Activated effector memory CD4-positive, alpha-beta T cell treated with anti-CD3 and anti-CD28 coated beads, Interleukin-2, amount 50 U/mL, for 16 hours (primary cell): ENCODE measurements at places on chromosomes 6 and 20.
A peak's percentile ranks its signal among the peaks of the same experiment; 100 is the strongest.

- peak; percentile 70 for DNase-seq
Observed at GRCh38 chr6:17714879-17715851, 8.4 kb upstream of the NUP153 start.

DNA sequence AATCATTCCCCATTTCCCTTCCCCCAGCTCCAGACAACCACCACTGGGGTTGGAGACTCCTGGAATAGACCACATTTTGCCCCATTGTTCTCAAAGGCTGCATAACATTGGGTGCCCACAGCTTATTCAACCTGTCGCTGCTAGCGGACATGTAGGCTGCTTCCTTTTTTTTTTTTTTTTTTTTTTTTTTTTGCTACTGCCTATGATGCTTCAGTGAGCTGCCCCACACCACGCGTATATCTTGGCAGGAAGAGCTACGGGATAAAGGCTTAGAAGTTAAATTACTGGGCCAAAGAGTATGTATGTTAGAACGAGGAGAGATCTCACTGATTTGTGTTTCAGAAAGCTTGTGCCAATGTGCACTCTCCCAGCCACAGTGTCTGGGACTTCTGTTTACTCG, 7.0 kb downstream of the LBP start:
- no peak for DNase-seq

- no peak for DNase-seq
Observed at GRCh38 chr6:26362836-26363220, 2.2 kb upstream of the BTN3A2 start.

DNA sequence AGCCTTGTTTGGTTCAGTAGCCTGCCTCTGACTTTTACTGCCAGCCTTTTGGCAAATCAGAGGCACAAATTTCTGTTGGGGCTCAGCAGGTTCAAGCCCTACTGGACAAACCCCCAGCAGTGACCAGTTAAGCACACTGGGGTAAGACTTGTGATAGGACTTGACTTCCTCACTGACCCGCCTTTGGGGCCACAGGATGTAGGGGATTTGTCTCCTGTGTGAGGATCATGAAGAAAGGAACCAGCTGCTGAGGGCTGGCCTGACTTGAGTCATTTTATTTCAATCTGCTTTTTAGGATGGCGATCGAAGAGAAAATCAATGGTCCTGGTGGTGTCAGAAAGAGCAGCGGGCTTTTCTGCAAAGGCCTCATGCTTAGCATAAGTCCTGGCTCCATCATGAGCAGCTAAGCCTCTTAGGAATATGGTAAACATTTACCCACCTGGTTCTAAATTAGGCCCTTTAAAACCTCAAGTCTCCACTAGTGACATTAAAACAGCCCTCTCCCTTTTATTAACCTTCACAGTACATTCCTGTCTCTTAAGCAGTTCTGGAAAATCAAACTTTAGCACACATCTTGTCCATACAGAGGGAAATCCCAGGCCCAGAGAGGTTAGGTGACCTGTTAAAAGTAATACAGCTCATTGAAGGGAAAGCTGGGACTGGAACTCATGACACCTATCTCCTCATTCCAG, 16.6 kb downstream of the CHMP4B start:
- no peak for DNase-seq

GRCh38 chr6:71410164-71410566, 121.6 kb downstream of the OGFRL1 start:
- DNase-seq = no peak

- DNase-seq = no peak
Observed at GRCh38 chr6:135680964-135681913, 170.3 kb upstream of the PDE7B start.

DNA sequence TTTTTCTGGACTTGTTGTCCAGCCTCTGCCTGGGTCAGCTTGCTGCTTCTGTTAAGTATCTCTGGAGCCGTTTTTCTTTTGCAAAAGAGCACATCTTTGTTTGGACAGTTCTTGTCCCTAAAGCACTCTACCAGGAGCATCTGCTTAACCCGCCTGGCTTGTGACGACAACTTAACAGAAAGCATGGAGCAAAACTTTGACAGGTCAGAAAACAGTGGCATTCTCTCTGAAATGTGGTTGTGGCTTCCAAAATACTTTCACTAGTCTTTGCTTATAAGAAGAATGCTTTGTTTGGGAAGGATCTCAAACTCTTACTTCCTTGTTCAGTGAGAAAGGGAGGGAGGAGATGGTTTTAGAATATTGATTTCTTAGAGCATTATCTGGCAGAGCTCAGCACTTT, 47.6 kb downstream of the CD109 start:
- no peak for DNase-seq

DNA sequence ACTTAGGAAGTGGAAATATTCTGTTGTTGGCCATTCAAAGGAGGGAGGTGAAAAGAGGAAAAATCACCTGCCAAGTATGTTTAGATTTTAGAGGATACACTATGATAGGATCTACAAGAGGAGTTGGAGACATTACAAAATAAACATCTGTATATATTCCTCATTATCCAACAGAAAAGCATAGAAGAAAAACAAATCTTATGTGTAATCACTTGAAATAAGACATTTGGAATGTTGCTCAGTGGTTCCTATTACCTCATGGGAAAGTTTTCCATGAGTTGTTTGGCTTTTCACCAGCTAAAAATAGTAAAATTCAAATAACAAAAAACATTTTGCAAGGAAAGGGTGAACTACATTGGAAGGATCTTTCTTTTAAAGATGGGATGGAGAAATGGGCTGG, 76.7 kb upstream of the CARMIL1 start:
- no peak for DNase-seq

- no peak for DNase-seq
Observed at GRCh38 chr6:167546611-167547327, 221.9 kb downstream of the TTLL2 start.

DNA sequence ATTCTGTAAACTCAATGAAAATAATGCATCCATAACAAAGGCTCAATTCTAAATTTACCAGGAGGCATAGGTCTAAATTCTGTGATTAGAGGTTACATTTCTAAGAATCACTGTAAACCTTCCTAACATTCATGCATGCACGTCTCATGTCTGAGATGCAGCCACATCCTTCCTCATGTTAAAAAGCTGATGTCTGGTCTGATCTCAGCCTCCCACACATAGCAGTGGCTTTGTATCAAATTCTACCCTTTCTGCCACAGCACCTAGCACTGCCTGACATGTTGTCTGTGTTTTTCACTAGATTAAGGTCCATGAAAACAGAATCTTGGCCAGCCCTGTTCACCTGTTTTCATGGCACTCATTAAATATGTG, 171.1 kb downstream of the WDR27 start:
- no peak for DNase-seq

- no peak for DNase-seq
Observed at GRCh38 chr20:34083137-34083536, 28.9 kb downstream of the EIF2S2 start.

DNA sequence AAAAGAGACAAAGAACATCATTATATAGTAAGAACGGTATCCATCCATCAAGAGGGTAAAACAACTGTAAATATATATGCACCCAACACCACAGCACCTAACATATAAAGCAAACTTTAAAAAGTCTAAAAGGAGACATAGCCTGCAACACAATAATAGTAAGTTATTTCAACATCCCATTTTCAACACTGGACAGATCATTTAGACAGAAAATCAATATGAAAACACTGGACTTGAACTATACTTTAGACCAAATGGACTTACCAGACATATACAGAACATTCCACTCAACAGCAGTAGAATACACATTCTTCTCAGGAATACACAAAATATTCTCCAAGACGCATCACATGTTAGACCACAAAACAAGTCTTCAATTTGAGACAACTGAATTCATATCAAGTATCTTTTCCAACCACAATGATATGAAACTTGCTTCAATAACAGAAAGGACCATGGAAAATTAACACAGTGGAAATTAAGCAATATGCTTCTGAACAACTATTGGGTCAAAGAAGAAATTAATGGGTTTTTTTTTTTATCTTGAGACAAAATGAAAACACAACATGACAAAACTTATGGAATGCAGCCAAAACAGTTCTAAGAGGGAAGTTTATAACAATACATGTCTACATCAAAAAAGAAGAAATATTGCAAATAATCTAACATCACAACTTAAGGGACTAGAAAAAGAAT, 23.9 kb upstream of the ASF1A start:
- no peak for DNase-seq

DNA sequence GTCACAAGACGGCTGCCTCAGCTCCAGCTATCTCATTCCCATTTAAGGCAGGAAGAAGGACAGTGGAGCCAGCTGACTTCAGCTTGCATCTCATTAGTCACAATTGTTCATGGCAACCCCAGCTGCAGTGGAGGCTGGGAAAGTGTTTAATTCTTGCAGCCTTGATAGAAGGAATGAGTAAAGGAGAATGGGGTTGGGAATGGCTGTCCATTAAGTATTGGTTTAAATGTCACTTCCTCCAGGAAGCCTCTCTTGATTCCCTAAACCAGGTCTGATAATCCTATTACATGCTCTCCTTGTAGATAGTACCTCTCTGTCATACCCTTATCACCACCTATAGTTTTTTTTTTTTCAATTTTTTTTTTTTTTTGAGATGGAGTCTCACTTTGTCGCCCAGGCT, 166.4 kb downstream of the TFAP2C start:
- no peak for DNase-seq

DNA sequence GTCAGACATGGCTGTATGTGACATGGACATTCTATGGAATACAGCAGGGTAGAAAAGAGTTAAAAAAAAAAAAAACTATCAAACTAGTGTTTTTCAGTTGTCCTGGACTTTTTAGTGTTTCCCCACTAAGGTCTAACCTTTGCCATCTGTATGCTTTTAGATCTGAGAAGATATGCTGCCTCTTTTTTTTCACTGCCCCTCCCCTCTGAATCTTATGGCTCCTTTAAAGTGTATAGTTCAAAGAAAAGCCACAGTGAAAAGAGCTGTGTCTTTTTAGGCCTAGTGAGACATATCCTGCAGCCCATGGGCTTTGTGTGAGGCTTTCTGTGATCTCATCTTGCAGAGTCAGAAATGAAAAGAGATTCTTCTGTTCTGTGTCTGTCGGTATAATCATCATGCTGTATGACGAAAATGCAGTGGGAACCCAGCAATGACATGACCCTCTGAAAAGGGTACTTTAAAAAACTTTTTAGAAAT, 29.3 kb downstream of the ADGRG6 start:
- DNase-seq = no peak

- DNase-seq = no peak
Observed at GRCh38 chr6:137693711-137694110, 173.3 kb upstream of the TNFAIP3 start.

- no peak for DNase-seq
Observed at GRCh38 chr6:280775-281468, 11.4 kb upstream of the DUSP22 start.

- no peak for DNase-seq
Observed at GRCh38 chr6:110410511-110410910, 4.9 kb downstream of the DDO start.

DNA sequence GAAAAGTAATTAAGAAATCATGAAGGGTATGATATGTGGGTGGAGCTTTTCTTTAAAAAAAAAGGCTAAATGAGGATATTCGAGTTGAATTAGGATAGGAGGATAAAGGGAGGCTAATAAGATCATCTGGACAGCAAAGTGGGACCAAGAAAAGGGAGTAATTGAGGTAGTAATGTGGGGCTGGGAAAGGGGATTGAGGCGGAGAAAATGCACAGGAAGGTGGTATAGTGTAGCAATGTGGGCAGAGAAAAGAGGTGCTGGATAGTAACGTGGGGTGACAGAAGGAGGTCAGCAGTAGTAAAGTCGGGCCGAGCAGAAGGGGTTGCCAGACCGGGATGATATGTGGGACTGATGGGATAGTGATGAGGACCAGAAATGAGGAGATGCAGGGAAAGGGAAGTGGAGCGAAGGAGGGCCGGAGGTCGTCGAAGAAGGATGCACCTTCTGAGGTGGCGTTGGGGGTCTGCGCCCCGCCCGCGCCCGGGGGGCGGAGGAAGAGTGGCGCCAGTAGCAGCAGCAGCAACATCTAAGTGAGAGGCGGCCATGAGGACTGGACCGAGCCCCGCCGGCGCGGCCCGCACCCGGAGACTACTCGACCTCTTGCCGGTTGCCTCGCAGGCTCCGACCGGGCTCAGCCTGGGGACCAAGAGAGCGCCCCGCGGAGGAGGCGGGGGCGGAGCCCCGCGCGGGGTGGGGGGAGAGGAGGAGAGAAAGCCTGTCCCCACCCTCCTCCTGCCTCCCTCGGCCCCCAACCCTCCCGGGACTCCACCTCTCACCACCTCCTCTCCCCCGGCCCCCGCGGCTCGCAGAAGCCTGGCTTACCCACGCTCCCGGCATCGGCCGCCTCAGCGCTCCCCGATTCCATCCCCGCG, 887 bp downstream of the GABBR1 start:
- peak; percentile 86 for DNase-seq

- DNase-seq = no peak
Observed at GRCh38 chr20:6562111-6562510, 205.4 kb upstream of the BMP2 start.

DNA sequence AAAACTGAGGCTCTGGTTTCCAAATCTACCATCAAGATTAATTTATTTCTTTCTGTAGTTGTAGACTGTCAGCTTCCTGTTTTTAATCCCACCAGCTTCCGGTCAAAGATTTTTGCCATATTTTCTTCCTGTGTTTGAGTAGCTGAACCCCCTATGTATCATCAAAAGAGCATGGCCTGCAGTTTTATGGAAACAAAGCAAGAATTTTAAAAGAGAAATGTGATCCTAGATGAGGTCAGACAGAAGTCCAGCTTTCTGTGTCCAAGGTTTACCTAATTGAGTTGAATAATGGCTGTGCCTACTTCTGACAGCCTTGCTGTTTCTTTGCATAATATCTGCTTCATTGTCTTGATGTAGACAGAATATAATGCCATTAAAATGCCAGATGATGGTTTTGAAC, 163.7 kb downstream of the CARMIL1 start:
- DNase-seq = no peak

- no peak for DNase-seq
Observed at GRCh38 chr20:64058536-64058935, 4.5 kb upstream of the TCEA2 start.

DNA sequence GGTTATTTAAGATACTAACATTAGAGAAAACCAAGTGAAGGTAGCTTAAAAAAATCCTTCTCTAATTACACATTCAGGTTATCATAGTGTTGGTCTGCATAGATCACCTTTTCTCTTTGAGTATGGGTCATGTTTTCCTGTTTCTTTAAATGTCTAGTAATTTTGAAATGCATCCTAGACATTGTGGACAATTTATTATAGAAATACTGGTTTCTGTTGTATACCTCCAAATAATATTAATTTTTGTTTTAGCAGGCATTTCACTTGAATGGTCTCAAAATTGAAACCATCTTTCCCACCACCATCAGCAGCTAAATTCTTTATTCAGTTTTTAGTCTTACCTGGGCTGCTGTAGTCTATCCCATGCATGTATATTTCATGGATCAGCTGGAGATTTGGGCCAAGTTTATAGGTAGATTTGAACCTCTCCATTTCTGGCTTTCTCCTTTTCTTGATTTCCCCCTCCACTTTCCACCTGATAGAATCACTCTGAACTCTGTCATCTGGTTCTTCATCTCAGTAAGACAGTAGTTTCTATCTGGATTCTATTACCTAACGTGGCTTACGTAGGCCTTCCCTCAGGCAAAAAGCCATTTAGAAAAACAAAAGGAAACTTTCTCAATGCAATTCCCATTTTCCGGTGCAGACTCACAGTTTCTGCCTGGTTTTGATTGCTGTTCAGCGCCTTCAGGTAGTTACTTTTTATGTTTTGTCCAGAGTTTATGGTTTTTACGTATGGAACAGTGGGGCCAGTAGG, 52.3 kb downstream of the ZFAND3 start:
- no peak for DNase-seq
